ENCODE measurements at places on chromosomes 1 and 21. TPM values are rescaled to one million over a fixed set of nuclear protein-coding genes. Genes with fewer than 3 reads are reported as not detected.
A peak's percentile ranks its signal among the peaks of the same experiment; 100 is the strongest.

DNA sequence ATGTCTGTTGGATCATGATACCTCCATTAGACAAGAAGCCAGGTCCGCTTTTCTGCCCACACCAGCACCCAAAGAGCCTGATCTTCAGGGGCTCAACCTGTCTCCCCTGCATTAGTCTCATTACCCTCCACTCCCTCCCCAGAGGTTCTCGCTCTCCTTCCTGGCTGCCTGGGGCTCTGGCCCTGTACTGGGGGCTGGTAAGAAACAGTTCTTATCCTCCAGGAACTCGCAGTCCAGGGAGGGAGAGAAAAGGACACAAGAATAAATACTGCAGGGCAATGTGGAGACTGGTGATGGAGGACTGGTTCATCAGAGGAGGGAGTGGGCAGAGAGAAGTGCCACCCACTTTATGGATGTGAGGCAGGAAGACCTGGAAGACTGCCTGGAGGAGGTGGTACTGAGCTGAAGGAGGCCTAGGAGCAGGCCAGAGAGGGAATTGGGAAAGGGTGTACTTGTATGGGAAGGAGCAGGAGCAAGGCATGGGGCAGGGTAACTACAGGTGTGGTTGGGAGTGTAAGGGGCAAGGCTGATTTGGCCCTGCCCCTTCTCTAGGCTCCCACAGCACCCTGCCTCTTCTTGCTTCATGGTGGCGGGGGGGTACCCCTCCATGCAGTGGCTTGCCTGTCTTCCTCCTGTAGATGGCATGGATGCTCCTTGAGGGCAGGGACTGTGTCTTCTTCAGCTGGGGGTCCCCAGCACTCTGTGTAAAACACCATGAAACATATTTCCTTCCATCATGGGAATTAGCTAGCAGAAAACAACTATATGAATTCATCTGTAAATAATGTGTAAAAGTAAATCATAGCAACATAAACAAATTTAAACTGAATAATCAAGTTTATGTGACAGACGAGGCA lies 5.0 kb downstream of the LRRC71 start:
- DNase-seq = no peak

DNA sequence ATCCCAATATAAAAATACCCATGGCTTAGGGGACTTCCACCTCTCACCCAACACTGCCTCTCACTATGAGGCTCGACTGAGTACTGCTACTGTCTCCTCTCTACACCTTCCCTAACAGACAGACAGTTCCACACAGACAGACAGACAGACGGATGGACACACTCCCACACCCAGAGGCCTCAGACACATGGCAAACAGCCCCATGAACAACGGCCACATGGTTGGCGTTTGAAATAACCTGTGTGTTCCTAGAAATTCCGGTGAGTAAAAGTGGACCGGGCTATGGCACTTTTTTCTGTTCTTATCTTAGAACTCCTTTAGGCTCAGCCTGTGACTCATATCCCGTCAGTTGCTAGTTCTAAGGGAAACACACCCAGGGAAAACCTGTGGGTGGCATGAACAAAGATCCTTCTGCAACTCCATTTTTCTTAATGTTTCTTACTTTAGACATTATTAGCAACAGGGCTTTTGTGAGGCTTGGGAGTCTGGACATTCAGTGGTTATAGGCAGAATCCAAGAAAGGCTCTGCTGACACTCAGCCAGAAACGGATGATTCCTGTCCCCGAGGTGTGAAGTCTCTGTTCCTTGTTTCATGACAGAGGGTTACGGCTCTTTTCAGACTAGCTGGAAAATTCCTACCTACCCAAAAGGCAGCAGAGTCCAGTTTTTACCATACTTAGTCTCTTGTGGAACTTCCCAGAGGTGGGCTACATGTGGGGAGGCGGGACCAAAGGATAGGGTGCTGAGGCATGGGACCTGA lies 90.5 kb upstream of the TLR5 start:
- DNase-seq = no peak

DNA sequence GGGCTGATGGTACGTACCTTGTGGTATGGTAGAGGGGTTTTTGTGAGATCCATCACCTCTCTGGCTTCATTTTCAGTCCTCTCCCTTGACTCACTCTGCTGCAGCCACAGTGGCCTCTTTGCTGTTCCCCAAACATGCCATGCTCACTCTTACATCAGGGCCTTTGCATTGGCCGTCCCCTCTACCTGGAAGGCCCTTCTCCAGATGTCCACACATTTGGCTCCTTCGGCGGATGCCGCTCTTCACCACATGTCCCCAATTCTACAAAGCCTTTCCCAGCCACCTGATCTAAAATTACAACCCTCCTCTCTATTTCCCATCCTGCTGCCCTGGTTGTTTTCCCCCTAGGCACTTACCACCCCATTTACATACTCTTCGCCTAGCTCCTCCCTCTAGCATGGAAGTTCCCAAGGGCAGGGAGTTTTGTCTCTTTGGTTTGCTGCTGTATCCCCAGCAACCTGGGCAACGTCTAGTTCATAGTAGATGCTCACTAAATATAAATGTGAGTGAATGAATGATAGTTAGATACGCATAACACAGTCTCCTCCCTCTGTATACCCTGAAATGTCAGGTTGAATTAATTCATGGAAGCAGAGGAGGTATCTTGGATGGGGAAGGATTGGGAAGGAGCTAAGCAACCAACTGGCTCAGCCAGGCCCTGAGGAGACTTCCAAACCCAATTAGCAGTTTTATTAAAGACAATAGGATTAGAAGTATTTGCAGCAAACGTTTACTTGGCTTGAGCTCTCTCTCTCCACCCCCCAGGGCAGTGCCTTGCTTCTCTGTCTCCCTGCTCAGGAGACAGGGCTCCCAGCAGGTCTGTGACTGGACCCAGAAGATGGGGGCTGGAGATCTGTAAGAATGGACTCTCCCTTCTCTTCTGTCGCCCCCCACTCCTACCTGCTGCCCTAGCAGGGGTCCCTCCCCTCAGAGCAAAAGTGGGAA lies 264.2 kb downstream of the GRIK3 start:
- DNase-seq = no peak

DNA sequence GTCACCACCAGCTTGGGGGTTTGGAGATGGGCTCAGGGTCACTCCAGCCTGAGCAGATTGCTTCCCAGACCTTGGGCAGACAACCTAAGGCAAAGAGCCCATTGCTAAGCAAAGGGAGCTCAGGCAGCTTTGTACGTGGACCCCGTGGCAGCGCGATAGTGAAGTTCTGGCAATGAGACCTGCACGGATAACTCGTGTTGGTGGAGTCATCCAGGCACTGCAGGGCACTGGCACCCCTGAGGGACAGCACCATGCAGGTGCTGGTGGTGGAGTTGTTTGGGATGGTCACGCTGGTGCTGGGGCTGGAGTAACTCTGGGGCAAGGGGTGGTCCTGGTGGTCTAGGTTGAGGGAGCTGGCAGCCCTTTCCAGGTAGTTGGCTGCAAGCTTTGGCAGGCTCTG lies 13.6 kb upstream of the HSPG2 start:
- DNase-seq = no peak

GRCh38 chr1:22500471-22500870 lies 48.8 kb downstream of the ZBTB40 start:
- peak; percentile 15 for DNase-seq

DNA sequence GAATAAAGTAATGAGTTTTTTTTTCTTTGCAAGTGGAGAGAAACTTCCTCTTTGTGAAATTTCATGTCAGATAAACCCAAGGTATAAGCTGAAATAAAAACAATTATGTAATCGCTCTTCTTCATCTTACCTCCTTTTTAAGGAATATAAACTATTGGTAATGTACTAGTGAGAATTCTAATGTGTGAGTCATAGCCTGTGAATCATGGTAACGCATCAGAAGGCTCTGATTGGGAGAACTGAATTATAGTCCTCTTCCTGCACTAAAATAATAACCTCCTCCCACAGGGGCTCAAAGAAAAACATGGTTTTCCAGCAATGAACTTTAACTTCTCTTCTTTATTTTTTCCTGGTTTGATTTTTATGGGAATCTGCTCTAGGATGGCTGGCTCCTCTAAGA lies 57.1 kb upstream of the COX20 start:
- DNase-seq = no peak

GRCh38 chr1:27284425-27285273 lies 37.3 kb upstream of the TMEM222 start:
- DNase-seq = peak; percentile 84

Gene ELK4
- total RNA-seq = 6.9 TPM

Gene AMY2A
- not detected for total RNA-seq

Gene IL20
- total RNA-seq = not detected

Gene OR10X1
- total RNA-seq = not detected

Gene RGS5
- 6.9 TPM for total RNA-seq

Gene OR2T2
- not detected for total RNA-seq

Gene HSD3B2
- total RNA-seq = not detected

Gene HPCA
- total RNA-seq = 21.6 TPM

Data from frontal cortex (tissue), 4 donors.